MM.1S (cell line): ENCODE measurements at places on chromosomes 12 and 14.

DNA sequence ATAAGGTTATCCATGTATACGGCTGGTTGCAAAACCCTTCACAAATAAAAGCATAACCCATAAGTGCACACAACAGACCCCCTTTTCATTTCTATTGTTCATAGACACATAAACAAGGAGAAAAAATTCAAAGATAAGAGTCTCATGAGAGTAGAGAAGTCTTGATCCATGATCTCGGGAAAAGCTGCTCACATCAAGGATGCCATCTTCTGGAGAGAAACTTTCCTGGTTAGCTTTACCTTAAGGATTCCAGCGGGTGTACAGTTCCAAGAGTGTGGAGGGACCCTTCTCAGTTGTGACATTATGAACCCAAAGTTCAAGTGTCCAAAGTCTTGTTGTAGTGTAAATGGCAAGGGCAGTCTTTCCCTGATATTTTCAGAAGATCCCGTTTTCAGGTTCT lies 144.5 kb downstream of the LLPH start:
- no peaks in the 10 kb centered on the region for H3K4me1 ChIP-seq
- H3K27ac ChIP-seq, result no peak overlapping the region
- H3K36me3 ChIP-seq, result no peaks in the 10 kb centered on the region
- no peak overlapping the region for H3K4me3 ChIP-seq

DNA sequence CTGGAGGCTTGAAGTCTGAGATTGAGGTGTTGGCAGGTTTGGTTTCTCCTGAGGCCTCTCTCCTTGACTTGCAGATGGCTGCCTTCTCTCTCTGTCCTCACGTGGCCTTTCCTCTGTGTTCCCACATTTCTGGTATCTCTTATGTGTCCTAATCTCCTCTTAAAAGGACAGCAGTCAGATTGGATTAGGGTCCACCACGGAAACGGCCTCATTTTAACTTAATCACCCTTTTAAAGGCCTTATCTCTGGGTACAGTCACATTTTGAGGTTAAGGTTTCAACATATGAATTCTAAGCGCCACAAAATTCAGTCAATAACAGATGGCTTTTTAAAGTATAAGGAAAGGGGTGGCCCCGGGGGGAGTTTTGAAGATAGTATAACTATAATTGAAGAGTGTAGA lies 33.5 kb downstream of the UNC79 start:
- no peak for DNase-seq
- no peak overlapping the region for H3K4me3 ChIP-seq
- no peaks in the 10 kb centered on the region for H3K27me3 ChIP-seq

DNA sequence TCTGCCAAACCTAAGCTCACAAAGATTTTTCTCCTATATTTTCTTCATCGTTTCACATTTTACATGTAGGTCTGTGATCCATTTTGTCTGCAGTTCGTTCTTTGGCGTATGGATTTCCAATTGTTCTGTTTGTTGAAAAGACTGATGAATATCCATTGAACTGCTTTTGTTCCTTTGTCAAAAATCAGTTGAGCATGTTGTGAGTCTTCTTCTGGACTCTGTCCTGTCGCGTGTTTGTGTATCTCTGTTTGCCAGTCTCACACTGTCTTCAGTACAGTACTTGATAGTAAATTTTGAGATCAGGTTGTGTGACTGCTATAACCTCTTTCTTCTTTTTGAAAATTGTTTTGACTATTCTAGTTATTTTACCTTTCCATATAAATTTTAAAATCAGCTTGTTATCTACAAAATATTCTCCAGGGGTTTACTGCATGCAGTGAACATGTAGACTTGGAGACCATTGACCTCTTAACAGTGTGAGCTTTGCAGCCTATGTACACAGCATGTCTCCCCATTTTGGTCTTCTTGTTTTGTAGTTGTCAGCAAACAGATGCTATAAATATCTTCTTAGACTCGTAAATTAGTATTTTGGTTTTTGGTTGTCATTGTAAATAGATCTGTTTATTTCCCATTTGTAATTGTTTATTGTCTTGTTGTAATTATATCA lies 94.0 kb upstream of the DYNC1H1 start:
- no peak overlapping the region for H3K27ac ChIP-seq
- H3K4me1 ChIP-seq, result peaks cover 10% of the 10 kb centered on the region

- no peak for DNase-seq
- H3K36me3 ChIP-seq, result no peaks in the 10 kb centered on the region
- no peak overlapping the region for H3K4me3 ChIP-seq
Measured at GRCh38 chr12:12207746-12208145, 59.1 kb downstream of the LRP6 start.

DNA sequence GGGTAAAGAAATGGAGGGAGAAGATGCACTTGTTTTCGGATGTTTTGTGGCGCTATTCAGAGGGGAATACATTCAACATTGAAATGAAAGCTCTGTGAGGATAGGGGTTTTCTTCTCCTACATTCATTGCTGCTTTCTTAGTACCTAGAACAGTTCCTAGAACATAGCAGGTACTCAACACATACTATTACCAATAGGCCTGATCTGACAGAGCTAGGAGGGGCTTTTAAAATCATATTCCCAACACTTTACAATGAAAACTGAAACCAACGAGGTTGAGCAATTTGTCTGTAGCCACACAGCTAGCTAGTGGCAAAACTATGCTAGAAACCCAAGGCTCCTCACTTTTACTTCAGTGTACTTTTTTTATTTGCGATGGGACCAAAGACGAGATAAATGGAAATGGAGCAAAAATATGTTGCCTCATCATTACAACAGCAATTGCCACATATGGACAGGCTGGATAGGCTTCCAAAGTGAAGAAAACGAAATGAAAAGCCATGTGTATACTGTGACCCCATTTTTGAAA lies 23.1 kb upstream of the IL22 start:
- H3K4me3 ChIP-seq, result no peak overlapping the region
- H3K27me3 ChIP-seq, result no peaks in the 10 kb centered on the region
- H3K36me3 ChIP-seq, result no peaks in the 10 kb centered on the region
- no peak overlapping the region for H3K27ac ChIP-seq

- no peaks in the 10 kb centered on the region for H3K4me1 ChIP-seq
- no peak overlapping the region for H3K27ac ChIP-seq
Measured at GRCh38 chr12:120064054-120064940, 52.3 kb downstream of the RAB35 start.

- DNase-seq, result no peak
- H3K36me3 ChIP-seq, result no peaks in the 10 kb centered on the region
- H3K4me1 ChIP-seq, result no peaks in the 10 kb centered on the region
- H3K27ac ChIP-seq, result no peak overlapping the region
- no peak overlapping the region for H3K4me3 ChIP-seq
- H3K27me3 ChIP-seq, result no peaks in the 10 kb centered on the region
Measured at GRCh38 chr12:105580821-105581352, 250.4 kb downstream of the C12orf75 start.

GRCh38 chr14:101480022-101480746 lies 81.1 kb upstream of the DIO3 start:
- no peaks in the 10 kb centered on the region for H3K4me1 ChIP-seq
- H3K36me3 ChIP-seq, result no peaks in the 10 kb centered on the region
- peaks cover 54% of the 10 kb centered on the region for H3K27me3 ChIP-seq

- H3K36me3 ChIP-seq, result no peaks in the 10 kb centered on the region
- no peak overlapping the region for H3K4me3 ChIP-seq
- H3K4me1 ChIP-seq, result no peaks in the 10 kb centered on the region
- no peaks in the 10 kb centered on the region for H3K27me3 ChIP-seq
Measured at GRCh38 chr14:51441001-51441400, 201.0 kb downstream of the TMX1 start.

DNA sequence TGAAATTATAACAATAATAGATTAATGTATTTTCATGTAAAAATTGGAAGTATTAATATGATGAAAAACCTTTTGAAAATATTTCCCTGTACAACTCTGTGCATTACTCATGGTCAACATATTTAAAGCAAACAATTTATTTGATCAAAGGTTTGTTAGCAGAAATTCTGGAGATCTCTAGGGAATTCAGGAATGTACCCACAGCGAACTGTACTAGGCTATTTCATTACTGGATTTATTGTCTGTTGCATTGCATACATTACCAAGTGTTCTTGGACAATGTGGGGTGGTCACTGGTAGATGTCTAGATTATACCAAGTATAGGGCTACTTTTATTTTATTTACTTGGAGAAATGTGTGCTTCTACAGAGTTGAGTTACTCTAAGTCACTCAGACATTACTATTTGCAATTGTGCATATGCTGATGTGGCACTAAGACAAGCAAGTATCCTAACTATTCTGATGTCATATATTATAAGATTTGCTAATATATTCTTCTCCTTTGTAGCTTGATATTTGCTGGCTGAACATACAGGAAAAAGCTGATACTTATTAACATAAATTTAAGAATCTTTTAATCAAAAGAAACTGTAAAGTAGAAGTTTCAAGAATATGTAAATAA lies 323.3 kb downstream of the CCER1 start:
- DNase-seq, result no peak
- no peaks in the 10 kb centered on the region for H3K36me3 ChIP-seq
- no peaks in the 10 kb centered on the region for H3K4me1 ChIP-seq
- H3K27ac ChIP-seq, result no peak overlapping the region
- no peak overlapping the region for H3K4me3 ChIP-seq

DNA sequence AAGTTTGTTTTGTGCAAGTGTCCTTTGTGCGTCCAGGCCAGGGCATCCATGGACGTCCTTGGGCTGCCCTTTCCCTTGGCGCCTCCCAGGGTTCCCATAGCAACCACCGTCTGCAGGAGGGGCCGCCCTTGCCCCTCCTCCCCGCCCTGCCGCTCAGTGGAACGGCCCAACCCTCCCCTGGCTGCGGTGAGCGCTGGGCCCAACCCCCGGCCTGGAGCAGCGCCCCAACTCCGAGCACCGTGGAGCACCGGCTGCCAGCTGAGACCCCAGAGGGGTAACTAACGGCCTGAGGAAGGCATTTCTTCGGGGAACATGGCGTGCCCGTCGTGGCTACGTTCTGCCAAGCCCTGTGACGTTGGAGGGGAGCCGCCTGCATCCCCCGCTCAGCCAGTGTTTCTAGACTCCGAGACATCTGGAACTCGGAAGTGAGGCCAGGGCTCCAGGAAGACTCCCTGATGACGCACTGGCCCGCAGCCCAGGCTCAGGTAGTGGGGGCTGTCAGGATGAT lies 5.3 kb upstream of the ACACB start:
- H3K27me3 ChIP-seq, result no peaks in the 10 kb centered on the region
- peak overlapping the region; percentile 83 for H3K27ac ChIP-seq
- H3K4me3 ChIP-seq, result peak overlapping the region; percentile 64
- peaks cover 41% of the 10 kb centered on the region for H3K4me1 ChIP-seq

DNA sequence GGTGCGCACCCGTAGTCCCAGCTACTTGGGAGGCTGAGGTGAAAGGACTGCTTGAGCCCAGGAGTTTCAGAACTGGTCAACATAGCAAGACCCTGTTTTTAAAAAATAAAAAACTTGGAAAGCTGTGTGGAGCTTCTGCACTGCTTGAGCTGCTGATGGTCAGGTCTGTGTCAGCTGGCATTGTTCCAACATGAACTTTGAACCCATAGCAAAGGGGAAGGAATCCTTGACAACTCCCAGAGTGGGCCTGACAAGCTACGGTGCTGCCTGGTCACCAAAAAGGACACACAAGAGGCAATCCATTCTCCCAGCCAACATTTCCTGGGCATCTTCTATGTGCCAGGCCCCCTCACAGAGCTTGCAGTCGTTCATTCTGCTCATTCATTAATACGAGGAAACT lies 16.4 kb upstream of the LTBP2 start:
- no peaks in the 10 kb centered on the region for H3K27me3 ChIP-seq
- H3K4me3 ChIP-seq, result no peak overlapping the region
- no peak for DNase-seq
- no peaks in the 10 kb centered on the region for H3K36me3 ChIP-seq

- DNase-seq, result no peak
- no peaks in the 10 kb centered on the region for H3K4me1 ChIP-seq
- H3K27ac ChIP-seq, result no peak overlapping the region
- H3K27me3 ChIP-seq, result no peaks in the 10 kb centered on the region
Measured at GRCh38 chr14:63800651-63801375, 52.0 kb upstream of the SYNE2 start.

- no peaks in the 10 kb centered on the region for H3K27me3 ChIP-seq
- peak overlapping the region; percentile 29; the same call in 1 of the 2 replicates for H3K4me3 ChIP-seq
- 0 out of 2 replicates have a peak, but pooled peaks cover 3% of the 10 kb centered on the region for H3K4me1 ChIP-seq
Measured at GRCh38 chr12:122226366-122227125, 694 bp upstream of the DIABLO start.

- no peak for DNase-seq
- no peak overlapping the region for H3K27ac ChIP-seq
- no peaks in the 10 kb centered on the region for H3K27me3 ChIP-seq
- no peaks in the 10 kb centered on the region for H3K36me3 ChIP-seq
- H3K4me3 ChIP-seq, result no peak overlapping the region
Measured at GRCh38 chr14:73741876-73742519, 27.8 kb upstream of the PNMA1 start.

DNA sequence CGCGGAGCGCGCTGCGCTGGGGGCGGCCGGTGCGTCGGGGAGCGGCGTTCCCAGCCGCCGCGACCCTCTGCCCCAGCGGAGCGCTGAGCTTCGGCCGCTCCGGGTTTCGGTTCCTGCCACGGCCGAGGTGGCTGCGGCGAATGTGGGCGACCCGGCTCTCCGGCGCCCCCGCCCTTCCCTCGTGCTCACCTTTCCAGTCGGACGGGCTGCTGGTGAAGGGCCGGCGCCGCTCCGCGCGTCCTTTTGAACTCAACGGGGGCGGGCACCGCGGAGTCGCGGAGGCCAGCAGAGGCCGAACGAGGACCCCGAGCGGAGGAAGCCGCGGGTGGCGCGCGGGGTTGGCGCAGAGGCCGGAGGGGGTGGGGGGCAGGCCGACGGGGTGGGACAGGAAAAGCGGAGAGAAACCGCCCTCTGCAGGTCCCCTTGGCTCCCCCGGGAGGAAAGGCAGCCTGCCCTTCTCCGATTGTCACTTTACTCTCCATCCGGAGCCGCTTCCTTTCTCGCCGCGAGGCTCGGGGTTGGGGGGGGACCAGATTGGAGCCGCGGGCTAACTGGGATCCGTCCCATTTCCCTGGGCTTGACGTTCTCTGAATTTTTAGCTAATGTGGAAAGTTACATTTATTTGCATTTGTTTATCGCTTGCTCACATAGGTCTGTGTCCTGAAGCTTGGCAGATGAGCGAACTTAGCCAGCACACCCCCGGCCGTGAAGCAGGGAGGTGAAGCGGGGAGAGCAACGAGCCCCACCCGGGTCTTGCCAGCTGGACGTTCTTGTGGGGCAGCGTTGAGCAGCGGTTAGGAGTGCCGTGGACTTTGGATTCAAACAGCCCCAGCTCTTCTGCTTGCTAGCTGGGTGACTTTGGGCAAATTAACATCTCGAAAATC lies at the start of gene SMAGP:
TSS of gene SMAGP (minus strand) at position 349 of the 884 bp plus-strand sequence. CDS start 1,137 bp downstream, outside the sequence.
- DNase-seq, result peak; percentile 69
- H3K27ac ChIP-seq, result no peak within 1 kb of the TSS
- H3K27me3 ChIP-seq, result peaks cover 15% of the 10 kb centered on the region; the same call in 1 of the 2 replicates

DNA sequence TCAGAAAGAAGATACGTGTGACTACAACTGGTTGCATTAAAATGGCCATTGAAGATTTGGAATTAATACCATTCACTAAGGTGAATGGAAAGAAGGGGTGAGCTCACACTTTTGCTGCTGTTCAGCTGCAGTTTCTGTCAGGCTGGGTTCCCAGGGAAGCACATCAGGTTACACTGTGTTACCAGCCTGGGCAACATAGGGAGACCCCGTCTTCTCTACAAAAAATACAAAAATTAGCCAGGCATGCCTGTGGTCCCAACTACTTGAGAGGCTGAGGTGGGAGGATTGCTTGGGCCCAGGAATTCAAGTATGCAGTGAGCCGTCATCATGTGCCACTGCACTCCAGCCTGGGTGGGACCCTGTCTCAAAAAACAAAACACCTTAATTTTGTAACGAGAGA lies 12.9 kb upstream of the ZCCHC8 start:
- H3K4me3 ChIP-seq, result no peak overlapping the region
- no peak for DNase-seq
- H3K27me3 ChIP-seq, result no peaks in the 10 kb centered on the region
